ENCODE measurements at places on chromosomes 16 and 17. TPM values are rescaled to one million over a fixed set of nuclear protein-coding genes. Genes with fewer than 3 reads are reported as not detected.

The TMEM88 gene
- 10.7 TPM for total RNA-seq

The USP36 gene
- total RNA-seq: 43.5 TPM

The ADAP2 gene
- total RNA-seq: 3.1 TPM

The VMP1 gene
- total RNA-seq: 499 TPM

The KRT39 gene
- total RNA-seq: 0.43 TPM
